Activated effector memory CD4-positive, alpha-beta T cell treated with Interleukin-2 at 50 U/mL for 16 hours (primary cell): ENCODE measurements at places on chromosomes 2 and 18.

- peak; percentile 52 for DNase-seq
Observed at GRCh38 chr2:88626171-88627054, 851 bp downstream of the EIF2AK3 start.

DNA sequence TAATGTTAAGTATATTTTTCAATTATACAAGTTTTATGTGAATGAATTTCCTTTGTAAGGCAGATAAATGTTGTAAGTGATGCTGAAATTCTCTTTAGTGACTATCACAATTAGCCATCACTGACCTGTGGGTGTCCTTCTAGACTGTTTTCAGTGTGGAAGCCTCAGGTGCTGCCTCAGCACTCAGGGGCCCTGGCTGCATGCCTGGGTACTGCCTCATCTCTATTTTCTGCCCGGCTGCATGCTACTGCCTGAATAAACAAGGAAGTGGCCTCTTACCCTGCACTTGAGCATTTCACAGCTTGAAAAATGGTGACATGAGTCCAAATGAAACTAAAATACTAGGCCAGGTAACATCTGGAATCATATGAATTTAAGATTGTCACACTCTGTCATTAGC, 787.6 kb upstream of the SALL3 start:
- DNase-seq = no peak

- no peak for DNase-seq
Observed at GRCh38 chr2:192161656-192162290, 33.0 kb downstream of the TMEFF2 start.

DNA sequence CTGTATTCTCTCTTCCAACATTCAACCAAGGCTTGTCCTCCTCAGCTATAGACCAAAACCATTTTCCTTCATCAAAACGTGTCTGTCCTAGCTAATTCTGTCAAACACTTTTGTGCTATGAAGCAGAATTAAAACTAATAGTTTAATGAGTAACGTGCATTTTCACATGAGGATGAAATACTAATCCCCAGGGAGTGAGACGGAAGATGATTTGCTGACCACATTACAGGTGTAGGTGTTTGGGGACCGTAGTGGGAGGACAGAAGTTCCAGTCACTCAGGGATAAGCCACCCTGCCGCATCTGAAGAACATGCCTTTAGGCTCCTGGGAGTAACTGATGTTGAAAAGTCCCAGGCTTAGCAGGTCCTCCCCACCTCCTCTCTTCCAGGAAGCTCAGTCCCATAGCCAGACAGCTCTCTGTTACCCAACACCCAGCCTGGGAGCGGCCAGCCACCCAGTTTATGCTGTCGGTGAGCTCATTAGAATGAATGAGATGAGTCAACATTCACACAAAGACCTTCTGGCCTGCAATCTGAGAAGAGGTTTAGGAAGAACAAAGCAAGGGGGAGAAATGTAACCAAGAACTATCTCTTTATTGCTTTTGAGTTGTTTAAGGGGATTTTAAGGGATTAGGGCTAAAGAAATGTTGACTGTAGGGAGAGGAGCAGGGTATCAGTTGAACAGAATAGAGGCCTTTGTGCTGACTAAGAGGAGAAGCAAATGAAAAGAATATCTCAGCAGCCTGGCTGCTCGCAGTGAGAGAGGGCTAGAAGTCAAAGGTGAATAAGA, 122.5 kb downstream of the FOXI3 start:
- DNase-seq = no peak

GRCh38 chr18:77433076-77433475, 183.4 kb downstream of the GALR1 start:
- DNase-seq = no peak

- no peak for DNase-seq
Observed at GRCh38 chr2:159505196-159505595, 111.2 kb downstream of the BAZ2B start.

DNA sequence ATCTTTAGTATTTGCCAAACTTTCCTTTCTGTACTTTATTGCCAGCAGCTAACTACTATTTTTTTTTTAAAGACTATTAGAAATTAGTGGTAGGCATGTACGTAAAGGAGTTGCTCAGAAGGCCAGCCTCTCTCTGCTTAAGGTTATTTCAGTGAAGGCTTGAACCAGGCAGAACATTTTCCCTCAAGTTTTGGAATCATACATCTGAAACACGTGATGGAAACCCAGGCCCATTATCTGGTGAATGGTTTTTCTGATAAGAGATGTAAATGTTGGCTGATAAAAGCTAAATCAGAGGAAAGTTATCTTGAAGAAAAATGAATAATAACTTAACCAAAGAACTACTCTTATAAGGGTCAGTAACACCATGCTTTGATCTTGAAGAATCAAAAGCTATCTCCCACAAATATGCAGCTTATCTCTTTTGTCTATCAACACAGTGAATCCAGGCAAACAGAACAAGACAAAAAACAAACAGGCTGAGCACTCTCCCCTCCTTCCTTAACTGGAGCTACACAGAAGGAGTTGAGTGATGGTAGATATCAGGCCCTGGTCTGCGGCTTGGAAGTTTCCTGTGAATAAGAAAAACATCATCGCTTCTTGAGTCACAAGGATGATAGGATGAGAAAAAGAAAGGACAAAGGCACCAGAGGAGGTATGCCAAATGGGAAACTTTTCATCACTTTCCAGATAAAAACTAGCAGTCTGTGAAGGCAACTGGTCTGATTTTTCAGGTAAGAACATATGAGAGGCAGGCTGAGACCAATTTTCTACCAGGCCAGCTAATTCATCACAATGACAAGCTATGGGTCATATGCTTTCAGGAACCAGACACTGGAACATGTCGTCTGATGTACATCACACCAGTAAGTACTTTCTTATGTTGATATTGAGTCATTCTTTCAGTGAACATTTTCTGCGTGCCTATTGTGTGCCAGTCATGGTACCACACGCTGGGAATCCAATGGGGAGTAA, 88.4 kb upstream of the STK17B start:
- DNase-seq = no peak

DNA sequence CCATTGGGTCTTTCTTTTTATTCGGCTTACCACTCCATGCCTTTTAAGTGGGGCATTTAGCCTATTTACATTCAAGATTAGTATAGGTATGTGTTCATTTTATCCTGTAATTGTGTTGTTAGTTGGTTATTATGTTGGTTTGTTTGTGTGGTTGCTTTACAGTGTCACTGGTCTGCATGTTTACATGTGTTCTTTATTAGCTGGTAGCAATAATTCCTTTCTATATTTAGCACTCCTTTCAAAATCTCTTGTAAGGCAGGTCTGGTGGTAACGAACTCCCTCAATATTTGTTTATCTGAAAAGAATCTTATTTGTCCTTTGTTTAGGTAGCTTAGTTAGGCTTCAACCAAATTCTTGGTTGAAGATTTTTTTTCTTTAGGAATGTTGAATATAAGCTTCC, 68.7 kb upstream of the XDH start:
- DNase-seq = no peak

DNA sequence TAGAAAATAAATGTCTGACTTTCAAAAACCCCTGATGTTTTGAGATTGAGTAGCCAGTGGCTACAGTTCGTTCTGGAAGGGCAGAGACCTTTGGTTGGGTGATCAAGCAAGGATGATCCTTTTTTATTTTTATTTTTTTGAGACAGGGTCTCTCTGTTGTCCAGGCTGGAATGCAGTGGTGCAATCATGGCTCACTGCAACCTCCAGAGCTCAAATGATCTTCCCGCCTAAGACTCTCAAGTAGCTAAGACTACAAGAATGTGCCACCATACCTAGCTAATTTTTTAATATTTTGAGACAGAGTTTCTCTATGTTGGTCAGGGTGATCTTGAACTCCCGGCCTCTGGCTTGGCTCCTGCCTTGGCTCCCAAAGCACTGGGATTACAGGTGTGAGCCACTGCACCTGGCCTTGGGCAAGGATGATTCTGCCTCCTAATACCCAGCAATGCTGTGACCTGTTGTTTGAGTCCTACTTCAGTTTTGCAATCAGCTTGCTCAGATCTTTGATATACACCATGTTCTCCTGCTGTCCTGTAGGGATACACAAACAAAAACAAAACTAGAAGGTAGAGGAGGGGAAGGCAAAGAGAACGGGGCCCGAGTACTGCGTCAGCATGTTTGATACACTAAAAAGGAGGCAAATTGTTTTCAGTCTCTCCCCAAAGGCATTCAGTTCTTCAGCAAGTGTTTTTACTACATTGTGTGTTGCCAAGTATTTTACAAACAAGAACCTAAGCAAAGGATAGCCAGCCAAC, 59.2 kb upstream of the LYPD6B start:
- DNase-seq = no peak

DNA sequence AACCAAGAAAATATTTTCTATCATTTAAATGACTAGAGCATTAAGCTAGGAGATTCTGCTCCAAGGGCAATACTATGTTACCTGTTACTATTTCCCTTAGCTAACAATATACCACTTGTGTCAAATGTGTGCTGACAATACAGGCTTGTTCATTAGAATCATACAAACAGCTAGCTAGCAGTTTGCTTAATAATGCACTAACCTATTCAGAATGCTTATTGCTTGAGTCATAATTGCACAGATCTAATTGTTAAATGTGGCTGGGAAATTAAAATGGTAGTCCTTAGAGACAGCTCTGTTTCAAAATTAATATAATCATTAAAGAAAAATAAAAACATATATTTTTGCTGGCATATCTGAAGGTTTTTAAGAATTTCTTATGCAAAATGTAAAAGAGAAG, 344.2 kb downstream of the ERBB4 start:
- no peak for DNase-seq

DNA sequence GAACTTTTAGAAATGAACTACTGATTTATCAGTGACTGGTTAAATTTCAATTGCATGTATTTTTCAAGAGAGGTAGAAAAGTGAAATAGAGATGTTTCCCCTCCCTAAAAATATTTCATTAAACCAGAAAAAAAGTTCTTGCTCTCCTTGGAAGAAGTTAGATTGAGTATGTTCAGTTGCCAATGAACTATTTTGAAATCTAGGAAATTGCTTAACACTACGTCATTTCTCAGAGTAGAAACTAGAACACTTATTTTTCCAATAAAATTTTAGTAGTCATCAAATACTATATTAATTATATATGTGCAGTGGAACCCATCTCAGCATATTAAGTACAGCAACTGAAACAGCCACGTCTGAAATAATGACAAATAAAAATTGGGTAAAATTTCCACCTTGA, 51.8 kb upstream of the STAT1 start:
- DNase-seq = no peak

GRCh38 chr2:219486380-219486959, 12.2 kb upstream of the GMPPA start:
- no peak for DNase-seq

GRCh38 chr2:178863856-178864620, 56.8 kb upstream of the TTN start:
- no peak for DNase-seq

DNA sequence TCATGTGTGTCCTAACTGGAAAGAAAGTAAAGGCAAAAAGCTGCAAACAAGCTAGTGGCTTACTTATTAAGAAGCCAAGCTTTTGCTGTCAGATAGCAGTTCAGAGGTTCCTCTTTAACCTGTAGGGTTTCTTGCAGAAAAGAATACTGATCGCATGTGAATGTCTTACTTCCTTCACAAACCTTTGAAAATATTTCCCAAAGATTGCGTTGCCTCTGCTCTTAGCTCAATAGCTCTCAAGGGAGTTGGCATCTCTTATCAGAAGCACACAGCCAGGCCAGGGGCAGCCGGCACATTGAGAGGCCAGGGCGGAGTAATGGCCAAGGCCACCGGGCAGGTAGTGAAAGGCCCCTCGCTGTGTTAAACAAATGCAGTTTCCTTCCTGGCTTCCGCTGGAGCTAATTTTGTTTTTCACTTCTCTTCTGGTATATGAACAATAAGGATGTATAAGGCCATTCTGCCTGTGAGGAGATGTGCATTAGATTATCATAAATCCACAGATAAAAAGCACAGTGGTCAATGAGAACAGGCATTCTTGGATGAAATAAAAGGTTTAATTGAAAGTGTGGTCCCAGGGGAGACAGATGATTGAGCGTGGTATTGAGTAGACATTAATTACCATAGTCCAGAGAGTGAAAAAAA, 542.4 kb upstream of the NRP2 start:
- no peak for DNase-seq

DNA sequence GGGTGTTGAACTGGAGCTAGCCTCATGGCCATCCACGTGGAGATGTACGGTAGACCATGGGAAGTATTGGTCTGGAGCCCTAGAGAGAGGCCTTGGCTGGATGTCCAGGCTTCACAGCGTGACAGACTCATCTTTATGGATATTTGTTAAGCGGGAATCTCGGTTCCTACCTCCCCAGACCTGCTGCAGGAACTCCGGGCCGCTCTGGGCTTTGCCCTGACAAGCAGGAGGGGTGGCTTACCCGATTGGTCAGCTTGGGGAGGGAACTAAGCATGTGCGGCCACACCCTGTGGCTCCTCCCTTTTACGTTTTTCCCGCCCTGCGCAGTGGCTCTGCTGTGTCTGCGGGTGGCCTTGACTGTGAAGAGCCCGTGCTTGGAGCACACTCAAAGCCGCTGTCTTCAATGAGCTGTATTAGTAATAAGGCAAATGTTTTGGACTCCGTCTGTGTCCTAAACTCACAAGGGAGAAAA, 52.3 kb downstream of the PAPOLG start:
- DNase-seq = no peak

DNA sequence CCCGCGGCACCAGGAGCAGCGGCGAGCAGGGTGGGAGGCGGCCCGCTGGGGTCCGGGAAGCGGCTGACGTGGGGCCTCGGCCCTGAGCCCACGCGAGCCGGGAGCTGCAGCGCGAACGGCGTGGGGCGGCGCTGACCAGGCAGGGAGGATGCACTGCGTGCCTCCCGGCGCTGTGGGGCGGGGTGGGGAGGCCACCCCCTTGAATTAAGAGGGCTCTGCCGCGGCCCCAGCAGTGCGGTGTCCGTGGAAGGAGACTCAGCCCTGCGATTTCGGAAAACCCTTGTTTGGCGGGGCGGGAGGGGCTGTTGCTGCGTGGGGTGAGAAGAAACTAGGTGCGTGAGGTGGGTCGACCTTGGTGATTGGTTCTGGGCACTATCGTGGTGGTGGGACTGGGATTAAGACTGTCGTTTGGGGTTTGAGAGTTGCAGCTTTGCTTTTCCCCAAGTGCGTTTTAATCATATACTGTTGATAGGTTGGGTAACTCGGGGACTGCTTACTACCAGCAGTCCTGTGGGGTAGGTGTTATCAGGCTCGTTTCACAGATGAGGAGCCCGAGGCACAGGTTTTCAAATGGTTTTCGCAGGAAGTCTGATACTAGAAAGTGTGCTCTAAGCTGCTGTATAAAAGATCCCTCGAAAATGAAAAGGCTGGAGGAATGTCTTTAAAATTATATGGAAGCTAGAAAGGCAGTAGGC, 722 bp downstream of the ACSL3 start:
- peak; percentile 22 for DNase-seq

DNA sequence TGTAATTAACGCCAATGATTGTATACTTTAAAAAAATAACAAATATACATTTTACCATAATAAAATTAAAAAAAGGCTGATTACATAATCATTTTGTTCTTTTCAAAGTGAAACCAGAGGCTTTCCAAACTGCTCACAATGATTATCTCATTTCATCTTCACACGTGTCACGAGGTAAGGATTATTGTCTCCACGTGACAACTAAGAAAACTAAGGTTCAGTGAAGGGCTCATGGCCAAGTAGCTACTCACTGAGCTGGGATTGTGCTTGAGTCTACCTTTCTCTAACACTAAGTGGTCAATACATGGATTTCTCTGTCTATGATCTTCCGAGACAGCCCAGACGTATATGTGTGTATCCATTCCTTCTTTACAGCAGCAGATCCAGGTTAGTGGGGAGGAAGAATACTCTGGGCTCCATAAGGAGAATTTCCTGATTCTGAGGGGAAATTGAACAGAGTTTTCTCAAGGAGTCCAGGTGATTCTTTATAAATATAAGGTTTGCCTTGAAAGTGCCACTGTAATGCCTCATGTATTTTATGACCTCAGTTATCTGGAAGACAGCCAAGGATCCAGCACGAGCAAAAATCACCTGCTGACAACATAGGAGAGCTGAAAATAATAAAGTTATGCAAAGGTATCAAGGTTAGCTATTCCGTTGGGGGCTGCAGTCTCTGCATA, 25.6 kb upstream of the ACSL3 start:
- no peak for DNase-seq
